Naive thymus-derived CD4-positive, alpha-beta T cell (primary cell): ENCODE measurements at places on chromosomes 3 and 15. TPM values are rescaled to one million over a fixed set of nuclear protein-coding genes. Genes with fewer than 3 reads are reported as not detected.

The PRICKLE2 gene
- not detected for polyA plus RNA-seq

The MASP1 gene
- not detected for polyA plus RNA-seq

The MKRN3 gene
- polyA plus RNA-seq = 3.2 TPM

The RAB8B gene
- 32.0 TPM for polyA plus RNA-seq

The PLD1 gene
- not detected for polyA plus RNA-seq

The GNAI2 gene
- 443 TPM for polyA plus RNA-seq

The TEX55 gene
- not detected for polyA plus RNA-seq

The CDCP1 gene
- 0.21 TPM for polyA plus RNA-seq

The KCNMB3 gene
- 0.33 TPM for polyA plus RNA-seq

The ITGA11 gene
- not detected for polyA plus RNA-seq

The NOX5 gene
- polyA plus RNA-seq = not detected

The RAP2B gene
- 10.6 TPM for polyA plus RNA-seq

DNA sequence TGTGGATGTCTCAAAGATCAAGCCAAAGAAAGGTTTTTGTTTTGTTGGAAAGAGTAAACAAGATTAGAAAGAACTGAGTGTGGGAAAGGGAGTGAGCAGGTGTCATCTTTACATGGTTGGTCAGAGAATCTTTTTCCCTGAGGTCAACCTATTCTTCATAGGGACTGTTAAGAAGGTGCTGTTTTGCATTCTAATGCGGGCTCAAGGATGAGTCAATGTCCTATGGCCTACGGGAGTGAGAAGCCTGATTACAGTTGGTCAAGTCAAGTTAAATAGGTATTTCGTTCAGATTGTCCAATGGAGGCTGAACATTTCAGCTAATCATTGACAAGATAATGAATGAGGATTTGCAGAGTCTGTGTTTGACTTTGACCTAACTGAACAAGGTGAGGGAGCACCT is 491.2 kb upstream of the PDZRN3 start:
- DNase-seq = no peak

DNA sequence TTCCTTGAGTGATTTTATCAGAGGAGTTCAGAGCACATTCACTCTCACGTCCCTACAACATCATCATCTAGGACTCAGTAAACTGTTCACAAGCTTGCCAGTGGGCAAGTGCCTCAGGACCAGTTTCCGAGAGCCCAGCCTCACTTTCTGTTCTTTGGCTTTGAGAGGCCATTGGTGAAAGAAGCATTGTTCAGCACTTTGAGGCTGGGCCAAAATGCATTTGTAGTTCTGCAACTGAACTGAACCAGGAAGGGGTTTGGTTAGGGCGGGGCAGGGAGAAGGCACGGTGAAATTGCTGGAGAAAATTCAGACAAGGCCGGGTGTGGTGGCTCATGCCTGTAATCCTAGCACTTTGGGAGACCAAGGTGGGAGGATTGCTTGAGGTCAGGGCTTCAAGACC is 222.1 kb upstream of the CHRM5 start:
- no peak for DNase-seq

DNA sequence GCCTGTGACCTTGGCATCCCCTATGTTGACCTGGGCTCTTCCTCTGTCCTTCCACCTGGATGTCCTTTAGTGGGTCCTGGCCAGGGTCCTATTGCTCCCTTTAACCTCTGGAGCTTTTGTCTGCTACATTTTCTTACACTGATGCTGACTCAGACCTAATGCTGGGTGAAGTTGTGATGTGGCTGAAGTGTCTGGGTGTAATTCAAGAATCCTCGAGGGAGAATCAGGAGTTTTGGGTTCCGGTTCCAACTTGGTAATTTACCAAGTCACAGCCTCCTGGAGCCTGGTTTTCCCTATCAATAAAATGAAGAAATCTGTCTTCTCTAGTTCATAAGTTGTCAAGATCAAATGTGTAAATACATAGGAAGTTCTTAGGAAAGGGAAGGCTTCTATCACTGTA is 25.6 kb downstream of the CEP19 start:
- no peak for DNase-seq

- DNase-seq = no peak
Observed at GRCh38 chr3:101065962-101066361, 72.7 kb upstream of the ABI3BP start.

GRCh38 chr3:195440379-195440778 is 2.4 kb downstream of the ACAP2 start:
- no peak for DNase-seq

GRCh38 chr15:66164788-66165187 is 88.8 kb downstream of the MEGF11 start:
- no peak for DNase-seq

- no peak for DNase-seq
Observed at GRCh38 chr3:185423178-185423577, 60.2 kb downstream of the MAP3K13 start.

GRCh38 chr15:75112848-75113492 is 88.7 kb upstream of the C15orf39 start:
- no peak for DNase-seq

- no peak for DNase-seq
Observed at GRCh38 chr3:54433846-54434245, 311.5 kb downstream of the CACNA2D3 start.

GRCh38 chr15:75723847-75724660 is 11.4 kb upstream of the CSPG4 start:
- no peak for DNase-seq

DNA sequence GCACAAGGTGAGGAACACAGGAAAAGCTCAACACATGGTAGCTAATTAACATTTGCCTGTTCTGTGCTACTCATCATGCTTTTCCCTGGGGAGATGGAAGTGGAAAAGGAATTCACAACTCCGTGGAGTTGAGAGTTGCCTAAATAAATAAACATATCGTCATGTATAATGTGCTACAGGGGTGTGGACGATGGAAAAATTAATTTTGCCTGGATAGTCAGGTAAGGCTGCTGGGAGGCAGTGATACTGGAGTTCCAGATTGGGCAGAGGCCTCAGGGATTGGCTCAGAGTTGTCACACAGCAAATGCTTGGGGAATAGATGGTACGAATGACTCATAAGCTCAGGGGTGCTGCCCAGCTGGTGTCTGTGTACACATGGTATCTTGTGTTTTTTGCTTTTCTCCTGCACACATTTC is 3.1 kb upstream of the ABHD6 start:
- no peak for DNase-seq

DNA sequence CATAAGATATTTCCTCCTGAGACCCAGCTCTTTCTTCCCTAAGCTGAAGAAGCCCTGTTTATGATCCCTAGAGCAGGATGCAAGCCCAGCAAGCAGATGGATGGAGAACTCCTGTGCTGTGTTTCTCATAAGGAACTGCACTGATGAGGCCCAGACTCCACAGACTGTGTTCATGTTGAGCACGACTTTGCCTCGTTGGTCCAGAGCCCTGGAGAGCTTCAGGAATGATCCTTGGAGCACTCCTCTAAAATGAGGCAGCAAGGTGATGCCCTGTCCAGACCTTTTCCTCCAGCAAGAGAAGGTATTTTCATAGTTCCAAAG is 83.8 kb downstream of the MYLK start:
- DNase-seq = no peak

DNA sequence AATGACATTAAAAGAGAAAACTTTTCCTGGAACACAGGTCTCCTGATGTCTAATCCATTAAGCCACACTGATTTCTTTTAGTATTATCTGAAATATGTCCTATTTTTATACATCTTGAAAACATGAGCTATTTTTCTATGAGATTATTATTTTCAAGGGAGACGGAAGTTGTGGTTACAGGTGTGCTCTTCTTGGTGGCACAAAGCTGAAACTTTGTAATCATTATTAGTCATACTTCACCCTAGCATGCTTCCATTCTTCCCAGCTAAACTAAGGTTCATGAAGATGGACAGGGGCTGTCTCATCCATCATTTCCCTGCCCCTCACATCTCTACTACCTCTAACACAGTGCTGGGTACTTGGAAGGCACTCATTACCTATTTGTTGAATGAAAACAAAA is 85.6 kb upstream of the POU1F1 start:
- DNase-seq = no peak

GRCh38 chr3:58706395-58707167 is 40.0 kb upstream of the FAM3D start:
- DNase-seq = no peak

- no peak for DNase-seq
Observed at GRCh38 chr3:168419091-168419490, 323.4 kb upstream of the GOLIM4 start.

DNA sequence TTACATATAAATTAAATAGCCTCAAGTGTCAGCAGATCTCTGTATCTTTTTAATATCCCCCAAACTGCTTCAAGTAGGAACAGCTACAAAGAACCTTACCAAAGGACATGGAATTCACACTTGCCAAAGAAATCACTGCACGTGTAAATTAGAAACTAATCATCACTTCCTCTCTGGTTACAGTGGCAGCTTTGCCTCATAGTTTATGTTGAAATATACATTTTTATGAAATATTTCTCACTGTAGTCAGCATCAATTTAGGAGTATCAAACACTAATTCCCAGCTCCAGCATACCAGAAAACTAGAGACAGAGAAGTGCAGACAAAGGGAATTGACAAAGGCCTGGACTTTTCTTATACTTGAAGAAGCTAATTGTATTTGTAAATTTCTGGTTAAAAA is 260.9 kb downstream of the TIGIT start:
- DNase-seq = no peak

GRCh38 chr3:39423436-39423970 is 17.0 kb downstream of the RPSA start:
- DNase-seq = no peak

- no peak for DNase-seq
Observed at GRCh38 chr3:115788921-115789470, 165.7 kb downstream of the GAP43 start.

GRCh38 chr15:55522742-55523450 is 14.9 kb upstream of the DNAAF4 start:
- DNase-seq = no peak
